ENCODE measurements at places on chromosomes 5 and 9.
A peak's percentile ranks its signal among the peaks of the same experiment; 100 is the strongest.

GRCh38 chr5:39137819-39138451 is 63.7 kb upstream of the RICTOR start:
- no peak for DNase-seq

GRCh38 chr5:111810112-111810511 is 53.1 kb upstream of the NREP start:
- DNase-seq = no peak

DNA sequence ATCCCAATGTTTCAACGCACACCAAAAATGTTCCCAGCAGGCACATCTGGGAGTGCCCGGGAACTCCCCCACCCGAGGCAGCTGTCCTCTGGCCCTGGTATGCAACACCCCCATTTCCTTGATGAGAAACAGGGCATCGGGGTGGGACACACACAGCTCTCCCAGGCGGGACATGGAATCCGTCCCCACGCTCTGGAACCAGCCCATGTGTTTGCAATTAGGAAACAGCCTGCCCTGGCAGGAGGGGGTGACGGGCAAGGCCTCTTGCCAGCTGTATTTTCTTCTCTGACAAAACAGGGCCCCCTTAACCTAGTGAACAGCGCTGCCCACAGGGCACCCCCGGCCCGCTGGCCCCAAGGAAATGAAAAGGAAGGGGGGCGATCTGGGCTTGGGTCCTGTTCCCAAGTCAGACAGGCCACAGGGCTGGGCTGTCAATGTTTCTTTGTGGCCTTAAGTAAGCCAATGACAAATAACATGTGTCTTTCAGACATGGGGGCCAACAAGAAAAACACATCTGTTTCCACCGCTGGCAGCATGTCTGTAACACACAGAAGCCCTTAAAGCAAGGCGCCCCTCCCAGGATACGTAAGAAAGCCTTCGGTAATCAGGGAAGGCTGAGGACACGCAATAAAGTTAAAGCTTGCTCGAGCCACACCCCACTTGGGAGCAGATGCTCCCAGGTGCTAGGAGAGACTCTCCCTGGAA is 125.3 kb downstream of the ROR2 start:
- no peak for DNase-seq

GRCh38 chr9:130236436-130236985 is 29.0 kb upstream of the HMCN2 start:
- no peak for DNase-seq

DNA sequence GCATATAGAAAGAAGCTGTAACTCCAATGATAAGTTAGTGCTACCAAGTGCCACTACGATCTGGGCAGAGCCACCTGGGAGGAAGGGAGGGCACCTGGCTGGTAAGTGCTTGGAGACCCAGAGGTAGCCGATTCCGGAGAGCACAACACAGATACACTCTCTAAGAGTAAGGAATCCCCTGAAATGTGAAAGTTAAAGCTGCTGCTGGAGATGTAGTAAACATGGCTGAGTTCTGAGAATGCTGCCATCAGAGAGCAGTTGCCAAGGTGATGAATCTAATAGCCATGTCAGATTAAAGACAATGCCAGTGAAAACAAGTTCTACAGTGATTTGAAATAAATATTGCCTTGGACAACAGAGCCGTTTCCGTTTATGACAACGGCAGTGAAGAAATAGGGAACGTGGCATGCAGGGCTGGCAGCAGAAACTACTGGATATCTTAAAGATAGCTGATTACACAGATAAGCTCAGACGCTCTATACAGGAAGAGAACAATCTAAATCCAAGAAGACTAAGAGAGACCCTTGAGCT is 561.2 kb upstream of the C9orf72 start:
- peak; percentile 2 for DNase-seq

GRCh38 chr5:403995-404394 is 39.0 kb upstream of the EXOC3 start:
- no peak for DNase-seq

DNA sequence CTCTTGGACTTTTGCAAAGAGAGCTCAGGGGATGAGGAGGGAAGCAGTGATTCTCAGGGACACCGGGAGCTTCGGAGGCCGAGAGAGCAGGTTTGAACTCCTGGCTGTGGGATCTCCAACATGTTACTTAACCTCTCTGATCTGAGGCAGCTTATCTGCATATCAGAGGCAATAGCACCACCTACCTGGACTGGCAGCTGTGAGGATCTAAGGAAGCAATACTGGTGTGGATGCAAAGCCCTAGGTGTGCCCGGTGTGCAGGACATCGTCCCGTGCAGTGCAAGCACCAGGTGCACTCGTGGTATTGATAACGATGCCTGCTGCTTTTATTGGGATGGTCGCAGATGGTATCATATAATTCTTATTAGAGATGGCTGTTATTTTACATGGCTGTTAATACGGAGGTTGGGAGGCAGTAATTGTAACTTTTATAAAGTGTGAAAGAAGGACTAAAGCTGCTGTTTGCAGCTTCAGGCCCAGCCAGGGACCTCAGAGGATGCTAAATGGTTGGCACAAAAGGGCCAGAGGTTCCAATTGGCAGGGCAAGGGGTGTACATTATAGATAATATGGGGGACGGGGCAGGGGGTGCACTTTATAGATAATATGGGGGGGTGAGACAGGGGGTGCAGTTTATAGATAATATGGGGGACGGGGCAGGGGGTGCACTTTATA is 14.9 kb downstream of the COL5A1 start:
- DNase-seq = no peak

- DNase-seq = no peak
Measured at GRCh38 chr5:94010814-94011213, 269.4 kb upstream of the POU5F2 start.

- no peak for DNase-seq
Measured at GRCh38 chr5:71743155-71743554, 24.1 kb downstream of the CARTPT start.

- DNase-seq = no peak
Measured at GRCh38 chr9:127186806-127187205, 64.4 kb upstream of the ANGPTL2 start.

GRCh38 chr5:75202935-75203334 is 33.7 kb downstream of the ANKRD31 start:
- DNase-seq = no peak

DNA sequence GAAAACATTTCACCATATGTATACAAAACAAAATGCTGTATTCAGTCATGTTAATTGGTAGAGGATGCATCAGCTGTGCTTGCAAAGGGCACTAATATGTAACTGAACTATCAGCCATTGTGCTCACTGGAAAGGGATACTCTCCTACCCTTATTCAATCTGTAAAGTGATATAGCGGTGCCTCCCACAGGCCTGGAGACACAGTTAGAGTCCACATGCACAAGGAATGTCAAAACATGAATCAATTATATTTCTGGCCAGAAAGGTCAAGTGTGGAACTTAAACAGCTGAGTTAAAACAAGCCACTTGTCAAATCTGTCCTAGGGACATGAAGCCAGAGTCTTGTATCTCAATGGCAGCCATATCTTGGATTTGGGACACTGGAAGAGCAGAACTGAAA is 71.2 kb upstream of the IZUMO3 start:
- DNase-seq = no peak

DNA sequence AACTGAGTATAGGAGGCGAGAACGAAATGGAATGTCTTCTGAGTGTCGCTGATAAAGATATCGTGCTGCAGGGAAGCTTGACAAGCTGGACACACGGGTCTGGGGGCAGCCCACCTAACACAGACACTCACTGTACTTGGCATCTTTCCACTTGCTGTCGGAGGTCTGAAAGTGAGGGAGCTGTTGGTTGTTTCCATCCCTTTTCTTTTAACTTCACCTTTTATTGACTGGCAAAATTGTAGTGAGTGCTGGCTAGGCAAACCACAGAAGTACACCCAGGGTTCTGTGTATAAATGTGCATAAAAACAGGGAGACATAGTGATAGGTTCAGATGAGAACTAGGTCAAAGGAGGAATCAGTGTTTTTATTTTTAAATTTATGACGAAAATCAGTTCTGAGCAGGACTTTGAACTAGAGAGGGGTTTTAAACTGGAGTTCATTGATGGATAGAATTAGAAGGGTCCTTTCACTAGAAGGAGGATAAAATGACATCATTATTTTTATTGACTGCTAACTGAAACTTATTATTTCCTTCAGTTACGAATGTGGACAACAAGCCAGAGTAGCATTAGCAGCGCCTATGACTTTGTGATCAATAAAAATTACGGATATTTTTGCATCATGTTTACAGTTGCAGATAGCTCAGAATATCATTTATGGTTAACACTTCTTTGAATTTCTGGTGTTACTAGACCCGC is 817 bp downstream of the GAPVD1 start:
- no peak for DNase-seq

GRCh38 chr9:91899219-91899563 is 50.8 kb downstream of the ROR2 start:
- no peak for DNase-seq

- DNase-seq = no peak
Measured at GRCh38 chr5:1034421-1034905, 25.9 kb downstream of the NKD2 start.

GRCh38 chr5:87127426-87127825 is 140.3 kb upstream of the RASA1 start:
- DNase-seq = no peak

GRCh38 chr9:95729046-95729445 is 146.4 kb upstream of the ERCC6L2 start:
- DNase-seq = no peak

DNA sequence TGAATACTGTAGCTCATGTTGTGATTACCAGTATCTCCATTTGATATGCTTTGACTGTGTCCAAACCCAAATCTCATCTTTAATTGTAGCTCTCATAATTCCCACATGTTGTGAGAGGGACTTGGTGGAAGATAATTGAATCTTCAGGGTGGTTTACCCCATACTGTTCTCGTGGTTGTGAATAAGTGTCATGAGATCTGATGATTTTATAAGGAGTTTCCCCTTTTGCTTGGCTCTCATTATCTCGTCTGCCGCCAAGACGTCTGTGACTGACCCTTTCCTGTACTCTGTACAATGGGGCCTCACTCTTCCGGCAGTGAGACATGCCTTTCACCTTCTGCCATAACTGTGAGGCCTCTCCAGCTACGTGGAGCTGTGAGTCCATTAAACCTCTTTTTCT is 59.3 kb downstream of the TRIO start:
- no peak for DNase-seq

DNA sequence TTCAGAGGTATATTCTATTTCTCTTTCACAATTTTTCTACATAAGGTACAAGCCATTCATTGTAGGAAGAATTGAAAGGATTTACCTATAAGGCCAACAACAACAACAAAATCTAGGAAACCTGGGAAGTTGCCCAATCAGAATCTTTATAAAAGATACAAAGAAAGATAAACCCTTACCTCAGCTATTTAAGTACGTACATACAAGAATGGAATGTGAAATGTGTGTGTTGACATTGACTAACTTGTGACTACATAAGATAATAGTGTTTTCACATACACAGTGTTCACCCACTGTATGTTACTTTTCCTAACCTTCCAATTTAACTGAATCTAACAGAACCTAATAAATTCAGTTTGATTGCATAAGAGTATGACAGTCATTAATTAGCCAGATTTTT is 154.1 kb downstream of the ADAMTS6 start:
- no peak for DNase-seq

DNA sequence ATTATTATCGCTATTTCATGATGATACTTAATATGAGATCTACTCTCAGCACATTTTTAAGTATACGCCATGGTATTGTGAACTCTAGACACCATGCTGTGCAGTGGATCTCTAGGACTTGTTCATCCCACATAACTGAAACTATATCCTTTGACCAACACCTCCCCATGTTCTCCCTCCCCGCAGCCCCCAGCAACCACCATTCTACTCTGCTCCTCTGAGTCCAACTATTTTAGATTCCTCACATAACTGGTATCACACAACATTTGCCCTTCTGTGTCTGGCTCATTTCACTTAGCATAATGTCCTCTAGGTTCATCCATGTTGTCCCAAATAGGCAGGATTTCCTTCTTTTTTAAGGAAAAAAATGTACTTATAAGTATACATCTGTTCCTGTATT is 6.6 kb upstream of the TBC1D2 start:
- DNase-seq = no peak

DNA sequence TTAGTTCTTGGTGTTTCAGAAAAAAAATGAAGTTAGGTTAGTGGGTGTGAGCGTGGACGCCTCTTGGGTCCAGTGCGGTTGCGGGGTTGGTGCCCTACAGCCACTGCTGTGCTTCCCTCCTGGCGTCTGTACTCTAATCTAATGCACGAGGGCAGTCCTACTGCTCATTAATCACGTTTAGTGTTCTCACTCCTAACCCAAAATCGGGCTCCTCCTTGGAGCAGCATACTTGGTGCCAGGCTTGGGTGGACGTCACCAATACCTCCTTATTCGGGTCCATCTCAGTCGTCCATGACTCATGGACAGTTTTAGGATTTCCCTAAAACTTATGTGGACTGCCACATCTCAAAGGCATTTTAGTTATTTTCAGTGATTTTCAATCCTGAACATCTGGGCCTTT is 41.6 kb downstream of the TRIO start:
- no peak for DNase-seq

- no peak for DNase-seq
Measured at GRCh38 chr5:168204165-168204564, 87.3 kb upstream of the WWC1 start.

DNA sequence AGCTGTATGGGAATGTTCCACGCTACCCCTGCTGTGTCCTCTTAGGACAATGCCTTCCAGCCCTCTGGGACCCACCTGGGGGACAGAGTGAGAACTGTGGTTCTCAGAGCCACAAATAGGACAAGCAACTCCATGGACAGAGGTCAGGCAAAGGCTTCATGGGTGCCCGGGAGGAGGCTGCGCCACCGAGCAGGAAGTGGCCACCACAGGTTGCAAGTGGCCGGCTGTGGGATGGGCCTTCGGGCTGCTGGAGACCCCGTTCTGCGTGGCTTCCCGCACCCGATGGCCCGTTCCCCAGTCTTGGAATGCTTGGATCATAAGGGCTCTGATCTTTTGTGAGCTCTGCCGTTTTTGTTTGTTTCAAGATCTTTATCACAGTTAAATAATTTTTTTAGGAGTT is 118.8 kb downstream of the BOD1 start:
- no peak for DNase-seq

- no peak for DNase-seq
Measured at GRCh38 chr5:177508221-177508611, 1.4 kb downstream of the DOK3 start.

DNA sequence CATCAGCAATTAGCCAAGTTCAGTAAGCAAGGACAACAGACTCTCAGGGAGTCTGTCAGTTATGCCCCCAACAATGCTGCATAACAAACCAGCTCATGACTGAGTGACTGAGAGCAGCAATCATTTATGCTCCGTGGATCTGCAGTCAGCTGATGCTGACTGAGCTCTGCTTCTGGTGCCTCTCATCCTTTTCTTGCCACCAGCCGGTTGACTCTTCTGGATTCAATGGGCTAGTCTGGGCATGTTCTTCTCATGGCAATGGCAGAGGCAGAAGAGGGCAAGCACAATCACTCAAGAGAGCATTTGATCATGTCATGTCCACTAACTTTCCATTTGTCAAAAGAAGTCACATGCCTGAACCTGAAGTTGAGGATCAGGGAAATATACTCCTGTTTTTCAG is 157.0 kb upstream of the NTRK2 start:
- no peak for DNase-seq
